HCEC 1CT (cell line): ENCODE measurements at places on chromosomes 5 and 9.

- no peak for DNase-seq
These were observed 149.7 kb downstream of the SGCD start for GRCh38 chr5:156476678-156477077.

DNA sequence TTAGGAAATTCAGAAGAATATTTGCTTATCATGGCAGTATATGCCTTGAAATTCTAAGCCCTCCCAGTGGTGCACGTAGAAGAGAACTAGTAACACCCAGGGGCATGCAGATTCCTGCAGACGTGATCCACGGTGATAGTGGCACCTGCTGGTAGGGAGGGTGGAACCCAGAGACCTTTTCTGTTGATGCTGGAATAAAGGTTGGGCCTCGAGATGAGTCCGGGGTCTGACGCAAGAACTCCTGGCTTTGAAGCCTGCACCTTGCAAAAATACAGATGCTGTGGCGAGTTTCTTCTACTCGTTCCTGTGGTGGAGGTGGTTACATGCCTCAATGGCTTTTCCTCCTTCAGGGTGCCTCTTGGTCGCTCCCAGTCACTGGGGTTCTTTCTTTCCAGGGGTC, 39.5 kb upstream of the PHF2 start:
- DNase-seq, result no peak

- DNase-seq, result peak; percentile 70
These were observed at the start of gene EXOC3 for GRCh38 chr5:442335-443238. Gene EXOC3 (plus strand): TSS chr5:443176. CDS start chr5:446206, 3,030 bp downstream.

DNA sequence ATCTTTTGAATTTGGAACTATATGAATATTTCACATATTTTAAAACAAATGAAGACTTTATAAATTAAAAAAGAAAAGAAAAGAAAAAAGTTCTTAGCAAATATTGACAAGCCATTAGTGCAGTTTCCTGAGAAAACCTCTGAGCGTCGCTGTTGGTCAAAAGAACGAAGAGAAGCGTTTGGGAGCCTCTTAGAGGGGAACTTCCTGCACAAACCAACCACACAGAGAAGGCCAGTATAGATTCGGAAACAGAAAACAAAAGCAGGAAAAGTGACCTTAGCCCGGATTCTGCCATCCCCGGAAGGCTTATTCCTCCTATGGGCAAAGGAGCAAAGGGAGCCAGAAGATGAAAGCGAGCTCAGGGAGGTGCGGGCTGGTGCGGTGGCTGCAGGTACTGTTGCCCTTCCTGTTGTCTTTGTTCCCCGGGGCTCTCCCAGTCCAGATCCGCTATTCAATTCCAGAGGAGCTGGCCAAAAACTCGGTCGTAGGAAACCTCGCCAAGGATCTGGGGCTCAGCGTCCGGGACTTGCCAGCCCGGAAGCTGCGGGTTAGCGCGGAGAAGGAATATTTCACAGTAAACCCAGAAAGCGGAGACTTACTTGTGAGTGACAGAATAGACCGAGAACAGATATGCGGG, at the start of gene PCDHGB2:
PCDHGB2 (plus strand) TSS at position 205 of the 637 bp plus-strand sequence; CDS start at position 347, 142 bp downstream.
- DNase-seq, result peak; percentile 53

- DNase-seq, result peak; percentile 97
These were observed 345.7 kb upstream of the WWC1 start for GRCh38 chr5:167945542-167946384.

DNA sequence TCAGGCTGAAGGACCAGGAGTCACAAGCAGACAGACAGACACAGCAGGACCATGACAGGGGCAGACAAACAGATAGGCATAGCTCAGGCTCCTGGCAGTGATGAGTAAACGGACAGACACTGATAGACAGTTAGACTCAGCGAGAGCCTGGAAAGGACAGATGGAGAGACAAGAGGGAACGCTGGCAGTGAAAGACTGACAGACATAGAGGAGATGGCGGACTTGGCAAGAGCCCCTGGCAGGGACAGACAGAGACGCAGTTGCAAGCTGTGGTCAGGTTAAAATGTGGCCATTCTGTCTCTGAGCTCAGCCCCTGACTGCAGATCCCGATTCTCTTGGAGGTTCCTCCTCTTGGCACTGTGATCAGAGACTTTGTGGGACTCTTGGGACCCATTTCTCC, 13.6 kb downstream of the CSF2 start:
- DNase-seq, result no peak

DNA sequence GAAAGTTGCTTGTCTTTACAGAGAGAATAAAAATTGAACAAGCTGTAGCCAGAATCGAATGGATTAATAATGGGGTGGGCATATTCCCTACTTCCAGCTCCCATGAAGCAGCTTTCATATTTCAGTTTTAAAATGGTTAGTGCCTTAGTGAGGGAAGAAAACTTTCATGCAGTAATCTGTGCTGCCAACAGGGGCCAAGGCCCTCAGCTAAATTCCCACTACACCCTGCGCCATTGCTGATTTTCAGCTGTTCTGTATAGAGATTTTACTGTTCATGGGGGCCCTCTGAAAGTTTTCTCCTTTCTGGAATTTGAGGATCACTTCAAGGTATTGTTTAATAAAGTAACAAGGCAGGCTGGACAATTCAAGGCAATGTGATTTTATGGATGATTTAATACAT, 58.2 kb downstream of the CAST start:
- DNase-seq, result no peak

- DNase-seq, result peak; percentile 57
These were observed 112.8 kb downstream of the ARHGAP26 start for GRCh38 chr5:142883025-142883424.

GRCh38 chr5:176789873-176790615, 20.3 kb upstream of the UNC5A start:
- no peak for DNase-seq

- no peak for DNase-seq
These were observed 46.7 kb upstream of the TBC1D9B start for GRCh38 chr5:179954434-179954833.

GRCh38 chr9:72903103-72903502, 49.8 kb downstream of the ALDH1A1 start:
- no peak for DNase-seq

GRCh38 chr9:35844628-35845270, 15.7 kb downstream of the TMEM8B start:
- peak; percentile 86 for DNase-seq

GRCh38 chr5:180792965-180793287, 9.7 kb downstream of the MGAT1 start:
- DNase-seq, result no peak

DNA sequence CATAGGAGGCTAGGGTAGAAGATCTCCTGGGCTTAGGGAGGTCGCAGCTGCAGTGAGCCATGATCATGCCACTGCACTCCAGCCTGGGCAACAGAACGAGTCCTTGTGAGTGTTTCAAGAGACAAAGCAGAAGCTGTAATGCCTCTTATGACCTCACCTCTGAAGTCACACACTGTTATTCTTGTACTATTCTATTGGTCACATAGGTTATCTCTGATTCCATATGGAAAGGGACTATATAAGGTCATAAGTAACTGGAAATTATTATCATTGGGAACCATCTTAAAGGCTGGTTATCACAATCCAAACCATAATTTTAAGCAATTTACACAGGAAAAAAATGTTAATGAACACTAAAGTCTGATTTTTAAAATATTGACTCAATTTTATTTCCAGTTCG, 17.9 kb upstream of the AFF4 start:
- no peak for DNase-seq

- DNase-seq, result no peak
These were observed 1.7 kb upstream of the TMCO6 start for GRCh38 chr5:140637371-140638100.

DNA sequence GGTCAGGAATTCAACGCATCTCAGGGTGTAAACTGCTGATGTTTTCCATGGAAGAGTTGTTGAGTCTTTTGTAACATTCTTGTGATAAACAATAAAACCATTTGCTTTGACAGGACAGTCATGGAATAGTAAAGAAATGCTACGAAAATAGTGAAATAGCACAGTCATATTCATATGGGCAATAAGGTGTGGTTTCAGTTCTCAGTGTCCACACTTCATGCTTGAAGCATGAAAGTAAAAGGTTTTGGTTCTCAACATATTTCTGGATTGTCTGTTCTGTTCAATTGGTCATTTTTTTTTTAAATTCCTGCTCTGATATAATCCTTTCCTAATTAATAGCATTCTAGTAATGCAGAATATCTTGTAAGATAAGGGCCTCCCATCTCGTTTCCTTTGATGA, 467.6 kb upstream of the ZNF608 start:
- DNase-seq, result no peak

DNA sequence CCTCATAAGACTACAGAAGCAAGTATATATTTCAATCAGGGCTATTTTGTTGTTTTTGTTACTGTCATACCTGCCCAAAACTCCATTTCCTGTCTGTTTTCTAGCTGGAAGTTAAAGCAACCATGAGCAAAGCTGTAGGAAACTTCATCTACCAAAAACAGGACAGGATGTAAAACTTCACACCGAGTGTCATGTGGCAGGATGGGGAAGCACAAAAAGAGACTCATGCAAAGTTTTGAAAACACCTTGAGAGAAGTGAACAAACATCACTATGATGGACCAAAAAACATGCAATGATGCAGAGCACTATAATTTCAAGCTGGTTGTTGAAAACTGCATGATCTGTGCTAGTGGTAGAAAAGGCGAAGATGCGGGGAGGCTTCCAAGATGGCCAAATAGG, 6.3 kb upstream of the GZMA start:
- DNase-seq, result no peak

DNA sequence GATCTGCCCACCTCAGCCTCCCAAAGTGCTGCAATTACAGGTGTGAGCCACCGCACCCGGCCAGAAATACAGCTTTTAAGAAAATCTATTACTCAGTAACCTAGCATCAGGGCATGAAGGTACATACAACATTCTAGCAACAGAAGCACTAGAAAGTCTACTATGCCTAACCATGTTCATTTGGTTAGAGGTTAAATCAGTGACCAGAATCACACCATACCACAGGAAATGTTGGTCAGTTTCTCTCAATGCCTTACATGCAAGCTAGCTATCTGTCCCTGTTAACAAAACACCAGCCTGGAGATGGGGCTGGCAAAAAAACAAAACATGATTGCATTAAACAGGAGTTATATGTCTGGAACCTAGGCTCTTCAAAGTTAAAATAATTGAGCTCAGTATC, 104.1 kb downstream of the STRBP start:
- no peak for DNase-seq

DNA sequence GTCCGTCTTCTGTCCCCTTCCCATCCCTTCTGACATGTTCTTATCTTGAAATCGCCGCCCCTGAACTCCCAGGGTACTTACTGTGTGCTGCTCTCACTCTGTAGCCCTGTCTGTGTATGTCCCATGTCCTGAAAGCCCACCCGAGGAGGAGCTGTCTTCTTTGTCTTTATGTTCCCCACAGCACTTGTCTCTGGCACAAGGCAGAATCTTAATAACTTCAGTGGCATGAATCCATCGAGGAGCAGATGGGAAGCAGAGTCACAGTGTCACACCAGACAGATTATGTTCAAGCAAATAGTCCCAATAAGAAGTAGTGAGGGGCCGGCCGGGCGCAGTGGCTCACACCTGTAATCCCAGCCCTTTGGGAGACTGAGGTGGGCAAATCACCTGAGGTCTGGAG, 29.7 kb upstream of the LTC4S start:
- DNase-seq, result no peak

GRCh38 chr9:126517833-126518356, 95.8 kb upstream of the LMX1B start:
- DNase-seq, result no peak

- DNase-seq, result peak; percentile 61
These were observed 13.3 kb downstream of the SLC25A46 start for GRCh38 chr5:110751902-110752762.

GRCh38 chr5:168603746-168604145, 24.6 kb upstream of the PANK3 start:
- no peak for DNase-seq

GRCh38 chr9:108269371-108269770, 586.4 kb downstream of the ACTL7B start:
- no peak for DNase-seq

DNA sequence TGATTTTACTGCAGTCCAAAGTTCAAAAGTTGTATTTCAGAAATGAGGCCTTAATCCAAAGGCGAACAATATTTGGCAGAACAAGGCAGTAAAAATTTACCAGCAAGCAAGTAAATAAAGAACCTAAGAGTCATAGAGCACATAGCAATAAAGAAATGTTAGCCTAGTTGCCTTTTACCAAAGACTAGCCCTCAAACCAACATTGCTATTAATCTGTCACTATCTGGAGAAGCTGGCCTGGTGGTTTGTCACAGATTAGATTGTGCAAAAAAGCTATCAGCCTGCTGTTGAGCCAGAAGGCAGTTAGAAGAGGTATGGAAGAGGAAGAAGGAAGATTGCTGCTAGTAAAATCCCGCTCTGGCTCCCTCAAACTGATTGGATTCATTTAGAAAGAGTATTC, 304.7 kb upstream of the KLF4 start:
- no peak for DNase-seq

- no peak for DNase-seq
These were observed 3.3 kb downstream of the SETX start for GRCh38 chr9:132351404-132352045.

- DNase-seq, result no peak
These were observed 43.8 kb upstream of the SPTLC1 start for GRCh38 chr9:92159058-92159457.

DNA sequence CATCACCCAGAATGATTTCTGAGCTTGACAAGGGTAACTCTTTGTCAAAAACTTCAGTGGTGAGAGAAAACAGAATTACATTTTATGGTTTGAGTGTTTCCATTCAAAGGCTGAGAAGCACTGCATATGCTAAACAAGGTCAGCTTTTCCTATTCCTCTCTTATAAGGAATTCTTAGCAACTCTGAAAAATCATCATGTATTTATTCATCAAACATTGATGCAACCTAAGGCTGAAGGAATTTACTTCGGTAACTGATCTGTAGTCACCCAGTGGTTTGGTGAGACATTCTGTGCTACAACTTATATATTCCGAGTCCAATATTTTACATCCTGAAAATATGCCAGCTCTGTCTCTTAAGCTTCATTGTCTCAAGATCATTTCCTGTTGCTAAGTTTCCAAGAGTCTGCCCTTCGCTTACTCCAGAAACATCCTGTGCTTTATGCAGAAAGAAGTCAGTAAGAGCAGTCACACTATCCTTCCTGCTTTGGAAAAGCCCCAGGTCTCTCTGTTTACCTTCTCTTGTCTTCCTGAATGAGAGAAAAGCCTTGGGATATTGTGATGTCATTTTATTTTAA, 176.6 kb upstream of the TBCA start:
- DNase-seq, result peak; percentile 2

DNA sequence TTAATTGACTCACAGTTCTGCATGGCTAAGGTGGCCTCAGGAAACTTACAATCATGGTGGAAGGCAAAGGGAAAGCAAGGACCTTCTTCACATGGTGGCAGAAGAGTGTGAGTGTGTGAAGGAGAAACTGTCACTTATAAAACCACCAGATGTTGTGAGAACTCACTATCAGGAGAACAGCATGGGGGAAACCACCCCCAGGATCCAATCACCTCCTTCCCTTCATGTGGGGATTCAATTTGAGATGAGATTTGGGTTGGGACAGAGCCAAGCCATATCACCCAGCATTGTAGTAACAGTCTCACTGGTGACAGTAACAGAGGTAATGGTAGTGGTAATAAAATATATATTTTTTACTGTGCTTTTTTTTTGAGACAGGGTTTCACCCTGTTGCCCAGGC, 18.1 kb downstream of the ZBTB5 start:
- no peak for DNase-seq
